ENCODE measurements at places on chromosomes 5 and 9.

DNA sequence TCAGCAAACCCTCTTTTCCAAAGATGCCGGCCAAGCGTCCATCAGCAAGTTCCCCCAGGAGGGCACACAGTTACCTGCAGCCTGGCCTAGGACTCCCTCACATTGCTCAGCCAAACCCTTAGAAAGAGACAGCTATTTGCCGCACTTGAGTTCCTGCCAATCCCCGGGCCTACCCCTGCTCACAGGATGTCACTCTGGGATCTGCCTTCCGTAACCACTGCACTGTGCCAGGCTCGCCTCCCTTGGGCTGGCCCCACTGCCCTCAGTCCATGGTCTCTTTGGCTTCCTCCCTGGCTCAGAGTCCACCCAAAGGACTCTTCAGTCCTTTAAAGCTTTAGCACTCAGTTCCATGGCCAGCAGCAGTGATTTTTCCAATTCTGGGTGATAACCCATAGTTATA lies 128.3 kb downstream of the NSG2 start:
- DNase-seq = no peak

GRCh38 chr5:151208481-151208914 lies 15.4 kb downstream of the CCDC69 start:
- no peak for DNase-seq

- DNase-seq = no peak
Measured at GRCh38 chr9:106383072-106383471, 479.9 kb upstream of the ZNF462 start.

DNA sequence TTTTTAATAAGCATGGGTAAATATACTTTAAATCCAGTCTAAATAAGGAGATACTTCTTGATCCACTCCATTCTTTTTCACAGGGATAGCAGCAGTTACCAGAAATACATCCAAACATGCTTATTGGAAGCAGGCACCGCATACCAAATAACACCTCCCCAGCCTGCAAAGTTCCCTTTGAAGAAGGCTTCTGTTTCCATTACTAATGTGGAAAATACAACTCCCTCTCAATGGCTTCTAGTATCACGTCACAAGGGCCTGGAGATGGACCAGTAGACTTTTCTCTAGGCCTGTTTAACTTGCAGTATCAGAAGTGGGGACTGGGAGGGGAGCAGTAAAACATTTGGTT lies 20.8 kb downstream of the TMEM245 start:
- no peak for DNase-seq

DNA sequence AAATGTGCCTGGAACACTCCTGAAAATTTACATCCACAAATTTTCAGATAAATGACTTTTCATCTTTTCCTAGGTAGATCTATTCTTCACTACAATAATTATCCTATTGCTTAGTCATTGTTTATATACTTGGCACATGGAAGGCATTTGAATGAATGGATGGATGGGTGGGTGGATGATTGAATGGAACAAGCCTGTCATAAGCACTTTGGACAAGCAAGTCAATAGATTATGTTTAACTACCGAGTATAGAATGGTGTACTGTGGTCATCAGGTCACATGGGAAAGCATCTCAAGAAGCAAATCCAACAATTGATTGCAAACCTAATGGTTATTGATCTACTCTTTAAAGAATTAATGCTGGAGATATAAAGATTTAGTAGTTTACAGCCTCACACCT lies 114.4 kb upstream of the DMRTA1 start:
- no peak for DNase-seq

DNA sequence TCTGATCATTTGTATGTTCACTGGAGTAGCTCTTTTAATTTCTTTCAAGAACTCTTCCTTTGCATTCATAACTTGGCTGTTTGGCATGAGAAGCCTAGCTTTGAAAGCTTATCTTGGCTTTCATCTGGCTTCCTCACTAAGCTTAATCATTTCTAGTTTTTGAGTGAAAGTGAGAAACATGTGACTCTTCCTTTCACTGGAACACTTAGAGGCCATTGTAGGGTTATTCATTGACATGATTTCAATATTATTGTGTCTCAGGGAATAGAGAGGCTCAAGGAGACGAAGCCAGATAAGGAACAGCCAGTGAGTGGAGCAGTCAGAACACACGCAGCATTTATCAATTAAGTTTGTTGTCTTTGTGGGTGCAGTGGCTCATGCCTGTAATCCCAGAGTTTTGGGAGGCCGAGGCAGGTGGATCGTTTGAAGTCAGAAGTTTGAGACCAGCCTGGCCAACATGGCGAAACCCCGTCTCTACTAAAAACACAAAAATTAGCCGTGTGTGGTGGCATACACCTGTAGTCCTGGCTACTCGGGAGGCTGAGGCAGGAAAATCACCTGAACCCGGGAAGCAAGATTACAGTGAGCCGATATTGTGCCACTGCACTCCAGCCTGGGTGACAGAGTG lies 98.3 kb downstream of the UGCG start:
- no peak for DNase-seq

- no peak for DNase-seq
Measured at GRCh38 chr5:132779961-132780360, 2.9 kb upstream of the SEPTIN8 start.

DNA sequence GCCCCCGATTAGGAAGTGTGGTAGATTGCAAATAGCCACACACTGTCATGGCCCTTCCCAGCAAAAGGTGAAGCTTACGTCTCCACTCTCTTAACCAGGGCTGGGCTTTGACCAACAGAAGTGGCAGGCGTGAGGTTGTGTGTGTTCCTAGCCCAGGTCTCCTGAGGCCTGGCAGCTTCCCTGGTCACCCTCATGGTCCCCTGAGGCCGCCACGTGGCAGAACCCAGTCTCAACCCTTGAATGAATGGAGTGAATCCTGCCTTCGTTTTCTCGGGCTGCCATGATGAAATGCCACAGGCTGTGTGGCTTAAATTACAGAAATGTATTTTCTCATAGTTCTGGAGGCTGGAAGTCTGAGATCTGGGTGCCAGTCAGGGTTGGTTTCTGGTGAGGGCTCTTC lies 370.4 kb downstream of the IRX2 start:
- no peak for DNase-seq

DNA sequence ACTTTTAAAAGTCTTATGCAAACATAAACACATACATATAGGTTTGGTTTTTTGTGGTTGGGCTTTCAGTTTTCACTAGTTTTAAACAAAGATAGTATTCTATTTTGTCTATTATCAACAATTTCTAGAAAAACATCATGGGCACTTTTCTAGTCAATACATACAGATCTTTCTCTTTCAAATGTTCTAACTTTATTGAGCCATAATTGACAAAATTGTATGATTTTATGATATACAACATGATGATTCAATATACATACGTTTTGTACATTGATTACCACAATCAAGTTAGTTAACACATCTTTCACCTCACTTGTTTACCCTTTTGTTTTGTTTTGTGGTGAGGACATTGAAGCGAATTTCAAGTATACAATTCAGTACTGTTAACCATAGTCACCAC lies 265.9 kb downstream of the MCTP1 start:
- DNase-seq = no peak

DNA sequence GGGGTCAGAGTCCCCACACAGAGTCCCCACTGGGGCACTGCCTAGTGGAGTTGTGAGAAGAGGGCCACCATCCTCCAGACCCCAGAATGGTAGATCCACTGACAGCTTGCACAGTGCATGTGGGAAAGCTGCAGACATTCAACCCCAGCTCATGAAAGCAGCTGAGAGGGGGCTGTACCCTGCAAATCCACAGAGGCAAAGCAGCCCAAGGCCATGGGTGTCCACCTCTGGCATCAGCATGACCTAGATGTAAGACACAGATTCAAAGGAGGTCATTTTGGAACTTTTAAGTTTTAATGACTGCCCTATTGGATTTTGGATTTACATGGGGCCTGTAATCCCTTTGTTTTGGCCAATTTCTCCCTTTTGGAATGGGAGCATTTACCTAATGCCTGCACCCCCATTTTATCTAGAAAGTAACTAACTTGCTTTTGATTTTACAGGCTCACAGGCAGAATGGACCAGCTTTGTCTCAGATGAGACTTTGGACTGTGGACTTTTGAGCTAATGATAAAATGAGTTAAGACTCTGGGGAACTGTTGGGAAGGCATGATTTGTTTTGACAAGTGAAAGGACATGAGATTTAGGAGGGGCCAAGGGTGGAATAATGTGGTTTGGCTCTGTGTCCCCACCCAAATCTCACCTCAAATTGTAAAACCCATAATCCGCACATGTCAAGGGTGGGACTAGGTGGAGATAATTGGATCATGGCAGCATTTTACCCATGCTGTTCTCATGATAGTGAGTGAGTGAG lies 56.3 kb upstream of the ITGA1 start:
- no peak for DNase-seq

Data from stimulated activated naive CD4-positive, alpha-beta T cell treated with Interleukin-2 at 50 U/mL for 16 hours (primary cell).